ENCODE measurements at places on chromosomes 13 and 19.

DNA sequence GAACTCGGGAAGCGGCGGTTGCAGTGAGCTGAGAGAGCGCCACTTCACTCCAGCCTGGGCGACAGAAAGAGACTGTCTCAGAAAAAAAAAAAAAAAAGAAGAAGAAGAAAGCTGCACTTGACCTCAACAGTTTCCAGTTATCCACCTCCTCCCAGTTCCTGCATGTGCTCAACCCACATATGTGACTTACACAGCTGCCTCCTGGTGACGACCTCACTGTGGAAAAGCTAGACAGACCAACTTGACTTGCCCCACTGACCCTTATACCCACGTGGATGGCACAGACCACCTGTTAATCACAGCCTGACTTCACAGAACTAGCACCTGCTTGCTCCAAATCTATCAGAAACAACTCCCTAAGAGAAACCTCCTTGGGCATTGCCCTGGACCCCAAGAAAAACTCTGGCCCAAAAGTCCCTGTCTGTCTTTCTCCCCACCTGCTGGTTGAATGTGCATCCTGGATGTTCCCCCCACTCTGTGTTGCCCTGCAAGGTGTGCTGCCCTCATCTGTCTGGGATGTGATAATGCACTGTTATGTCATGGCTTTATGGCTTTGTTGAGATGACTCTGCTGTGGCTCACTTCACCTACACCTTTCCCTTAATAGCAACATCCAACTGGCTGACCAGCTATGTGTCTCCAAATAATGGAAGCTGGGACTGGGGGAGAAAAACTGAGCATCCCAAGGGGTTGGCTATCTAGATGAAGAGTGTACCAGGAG lies 2.8 kb downstream of the ZNF20 start:
- DNase-seq = peak; percentile 69

- DNase-seq = no peak
These were observed 116.8 kb upstream of the SPATA13 start for GRCh38 chr13:24043590-24044350.

GRCh38 chr19:855566-856120 lies 3.5 kb downstream of the ELANE start:
- DNase-seq = no peak

DNA sequence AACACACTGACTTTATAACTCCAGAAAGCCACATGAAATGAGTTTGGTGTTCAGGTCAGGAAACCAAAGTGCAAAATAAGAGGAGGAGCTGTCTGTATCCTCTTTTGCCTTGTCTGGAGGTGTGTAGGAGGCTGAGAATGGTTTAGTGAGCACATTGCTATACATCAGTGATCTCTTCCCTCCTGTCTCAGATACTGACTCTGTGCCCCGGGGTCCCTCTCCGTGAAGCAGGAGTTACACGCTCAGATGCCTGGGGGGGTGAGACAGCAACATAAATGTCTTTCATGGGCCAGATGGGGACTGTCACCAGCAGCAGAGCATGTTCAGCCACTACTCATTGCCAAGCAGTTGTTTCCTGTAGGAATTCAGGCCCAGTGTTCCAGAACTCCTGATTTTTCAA lies 285.4 kb downstream of the ATP8A2 start:
- DNase-seq = no peak

- no peak for DNase-seq
These were observed 17.8 kb downstream of the HCN2 start for GRCh38 chr19:607301-608154.

DNA sequence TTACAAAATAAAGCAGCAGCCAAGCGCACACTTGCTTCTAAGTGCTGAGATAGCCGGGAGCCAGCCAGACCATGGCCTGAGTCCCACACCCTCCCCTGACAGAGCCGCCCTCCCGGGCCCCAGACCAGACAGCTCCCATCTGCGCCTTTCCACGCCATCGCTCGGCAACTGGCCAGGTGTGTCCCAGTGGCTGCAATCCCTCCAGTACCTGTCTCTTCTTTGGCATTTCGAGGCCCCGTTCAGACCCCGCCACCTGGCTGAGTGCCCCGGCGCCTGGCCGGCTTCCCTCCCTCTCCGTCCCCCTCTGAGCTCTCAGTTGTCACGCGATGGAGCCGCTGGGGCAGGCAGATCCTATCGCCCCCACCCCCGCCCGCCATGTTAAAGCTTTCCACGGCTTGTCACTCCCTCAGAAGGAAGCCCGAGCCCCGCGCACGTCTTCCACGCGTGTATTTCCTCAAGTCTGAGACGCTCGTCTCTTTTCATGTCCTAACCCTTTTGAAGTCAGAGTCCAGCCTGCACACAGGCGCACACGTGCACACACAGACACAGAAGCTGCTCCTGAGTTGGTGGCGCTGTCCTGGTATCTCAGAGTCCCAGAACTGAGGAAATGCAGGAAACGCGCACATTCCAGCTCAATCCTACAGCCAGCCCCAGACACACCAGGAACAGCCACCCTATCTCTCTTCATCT lies 7.9 kb downstream of the MLLT1 start:
- no peak for DNase-seq

GRCh38 chr13:82905071-82905470 lies 977.2 kb downstream of the SLITRK1 start:
- DNase-seq = no peak

DNA sequence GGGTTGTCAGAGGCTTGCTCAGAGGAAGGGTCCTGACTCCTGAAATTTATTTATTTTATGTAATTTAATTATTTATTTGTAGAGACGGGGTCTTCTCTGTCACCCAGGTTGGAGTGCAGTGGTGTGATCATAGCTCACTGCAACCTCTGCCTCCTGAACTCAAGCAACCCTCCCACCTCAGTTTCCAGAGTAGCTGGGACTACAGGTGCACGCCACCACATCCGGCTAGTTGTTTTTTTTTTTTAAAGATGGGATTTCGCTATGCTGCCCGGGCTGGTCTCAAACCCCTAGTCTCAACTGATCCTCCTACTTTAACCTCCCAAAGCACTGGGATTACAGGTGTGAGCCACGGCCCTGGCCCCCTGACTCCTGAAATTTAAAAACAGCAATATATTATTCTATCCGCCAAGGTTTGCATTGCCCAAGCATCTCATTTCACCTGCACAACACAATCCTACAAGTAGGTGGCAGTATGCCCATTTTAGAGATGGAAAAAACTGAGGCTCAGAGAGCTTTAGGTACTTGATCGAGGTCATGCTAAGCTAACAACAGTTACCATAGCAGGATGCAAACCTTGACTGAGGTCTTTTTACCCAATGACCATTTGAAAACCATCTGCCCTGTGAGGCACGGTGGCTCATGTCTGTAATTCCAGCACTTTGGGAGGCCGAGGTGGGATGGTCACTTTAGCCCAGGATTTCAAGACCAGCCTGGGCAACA lies 18.1 kb downstream of the ARHGEF18 start:
- DNase-seq = peak; percentile 83

- DNase-seq = peak; percentile 100
These were observed 9.0 kb upstream of the MEIS3 start for GRCh38 chr19:47428177-47428894.

DNA sequence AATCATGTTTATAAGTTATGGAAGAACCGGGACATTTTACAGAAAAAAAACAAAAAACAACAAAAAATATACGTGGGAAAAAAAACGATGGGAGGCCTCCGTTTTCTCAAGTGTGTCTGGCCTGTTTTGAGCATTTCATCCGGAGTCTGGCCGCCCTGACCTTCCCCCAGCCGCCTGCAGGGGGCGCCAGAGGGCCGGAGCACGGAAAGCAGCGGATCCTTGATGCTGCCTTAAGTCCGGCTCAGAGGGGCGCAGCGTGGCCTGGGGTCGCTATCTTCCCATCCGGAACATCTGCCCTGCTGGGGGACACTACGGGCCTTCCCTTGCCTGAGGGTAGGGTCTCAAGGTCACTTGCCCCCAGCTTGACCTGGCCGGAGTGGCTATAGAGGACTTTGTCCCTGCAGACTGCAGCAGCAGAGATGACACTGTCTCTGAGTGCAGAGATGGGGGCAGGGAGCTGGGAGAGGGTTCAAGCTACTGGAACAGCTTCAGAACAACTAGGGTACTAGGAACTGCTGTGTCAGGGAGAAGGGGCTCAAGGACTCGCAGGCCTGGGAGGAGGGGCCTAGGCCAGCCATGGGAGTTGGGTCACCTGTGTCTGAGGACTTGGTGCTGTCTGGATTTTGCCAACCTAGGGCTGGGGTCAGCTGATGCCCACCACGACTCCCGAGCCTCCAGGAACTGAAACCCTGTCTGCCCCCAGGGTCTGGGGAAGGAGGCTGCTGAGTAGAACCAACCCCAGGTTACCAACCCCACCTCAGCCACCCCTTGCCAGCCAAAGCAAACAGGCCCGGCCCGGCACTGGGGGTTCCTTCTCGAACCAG lies 1.8 kb upstream of the APOE start:
- DNase-seq = peak; percentile 77

DNA sequence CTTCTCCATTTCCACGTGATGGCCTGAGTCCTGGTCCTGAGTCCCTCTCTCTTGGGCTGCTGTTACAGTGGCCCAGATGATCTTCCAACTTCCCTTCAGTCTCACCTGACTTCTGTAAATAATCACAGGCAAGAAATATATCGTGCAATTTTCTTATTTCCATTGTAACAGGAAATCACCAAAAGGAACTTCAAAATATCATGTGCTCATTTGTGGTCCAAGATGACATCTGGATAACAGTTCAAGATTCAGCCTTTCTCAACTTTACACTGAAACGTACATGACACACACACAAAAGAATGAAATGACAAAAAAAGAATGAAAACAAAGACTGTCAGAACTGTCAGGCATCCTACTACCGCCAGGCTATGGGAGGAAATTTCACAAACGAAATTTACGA lies 22.0 kb upstream of the RAP2A start:
- DNase-seq = no peak

DNA sequence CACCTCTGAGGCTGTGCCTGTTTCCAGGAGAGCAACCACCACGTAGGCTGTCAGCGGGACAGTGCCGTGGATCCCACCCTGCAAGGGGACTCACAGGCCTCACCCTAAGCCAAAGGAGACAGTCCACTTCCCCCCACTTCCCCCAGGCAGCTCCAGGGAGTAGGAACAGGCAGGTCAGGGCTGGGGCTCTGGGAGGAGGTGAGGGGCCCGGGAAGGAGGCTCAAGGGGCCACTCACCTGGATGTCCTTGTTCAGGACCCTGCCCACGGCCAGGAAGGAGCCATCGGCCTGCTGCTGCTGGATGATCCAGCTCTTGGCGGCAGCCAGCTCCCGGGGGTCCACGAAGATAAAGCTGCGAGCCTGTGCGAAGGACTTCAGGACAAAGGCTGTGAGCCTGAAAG lies 25.6 kb downstream of the F2RL3 start:
- no peak for DNase-seq

- no peak for DNase-seq
These were observed 743.8 kb upstream of the SLC10A2 start for GRCh38 chr13:103810026-103810425.

DNA sequence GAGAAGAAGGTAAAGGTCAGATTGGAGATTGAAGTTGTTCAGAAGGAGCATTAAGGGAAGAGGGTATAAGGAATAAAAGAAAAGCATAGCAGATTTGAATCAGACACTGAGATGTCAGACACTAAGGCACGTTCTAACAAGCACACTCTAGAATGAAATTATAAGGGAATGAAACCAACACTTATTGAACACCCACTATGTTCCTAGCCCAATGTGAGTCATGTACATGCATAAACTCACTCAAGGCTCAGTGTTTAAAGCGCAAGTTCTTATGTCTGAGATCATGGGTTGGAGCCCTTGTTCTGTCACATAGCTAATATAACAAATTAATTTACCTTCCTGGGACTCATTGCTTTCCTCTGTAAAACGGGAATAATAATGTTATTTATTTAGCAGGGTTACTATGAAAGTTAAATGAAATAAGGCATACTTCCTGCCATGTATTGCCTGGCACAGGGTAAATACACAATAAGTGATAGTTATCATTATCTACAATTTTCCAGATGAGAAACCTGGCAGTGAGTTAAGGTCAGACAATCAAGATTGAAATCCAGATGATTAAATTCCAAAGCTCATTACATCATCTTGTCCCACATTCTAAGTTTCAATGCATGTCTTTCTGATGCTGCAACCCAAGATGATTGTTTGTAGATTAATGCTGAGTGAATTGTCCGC lies 68.3 kb upstream of the DACH1 start:
- no peak for DNase-seq

DNA sequence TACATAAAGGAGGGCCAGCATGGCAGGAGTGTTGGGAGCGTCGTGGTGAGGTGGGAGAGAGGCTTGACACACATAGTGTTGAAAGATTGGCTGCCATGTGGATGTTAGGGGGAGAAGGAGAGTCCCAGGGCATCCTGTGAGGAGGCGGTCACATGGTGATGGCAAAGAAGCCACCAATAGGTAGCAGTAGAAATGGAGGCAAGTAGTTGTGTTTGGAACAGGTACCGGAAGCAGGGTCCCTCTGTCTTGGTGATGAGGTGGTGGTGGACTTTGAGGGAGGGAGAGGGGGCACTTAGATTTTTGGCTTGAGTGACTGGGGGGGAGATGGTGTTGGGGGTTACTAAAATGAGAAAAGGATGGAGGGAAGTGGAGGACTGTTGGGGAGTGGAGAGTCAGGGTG lies 193.2 kb upstream of the RNF113B start:
- no peak for DNase-seq

DNA sequence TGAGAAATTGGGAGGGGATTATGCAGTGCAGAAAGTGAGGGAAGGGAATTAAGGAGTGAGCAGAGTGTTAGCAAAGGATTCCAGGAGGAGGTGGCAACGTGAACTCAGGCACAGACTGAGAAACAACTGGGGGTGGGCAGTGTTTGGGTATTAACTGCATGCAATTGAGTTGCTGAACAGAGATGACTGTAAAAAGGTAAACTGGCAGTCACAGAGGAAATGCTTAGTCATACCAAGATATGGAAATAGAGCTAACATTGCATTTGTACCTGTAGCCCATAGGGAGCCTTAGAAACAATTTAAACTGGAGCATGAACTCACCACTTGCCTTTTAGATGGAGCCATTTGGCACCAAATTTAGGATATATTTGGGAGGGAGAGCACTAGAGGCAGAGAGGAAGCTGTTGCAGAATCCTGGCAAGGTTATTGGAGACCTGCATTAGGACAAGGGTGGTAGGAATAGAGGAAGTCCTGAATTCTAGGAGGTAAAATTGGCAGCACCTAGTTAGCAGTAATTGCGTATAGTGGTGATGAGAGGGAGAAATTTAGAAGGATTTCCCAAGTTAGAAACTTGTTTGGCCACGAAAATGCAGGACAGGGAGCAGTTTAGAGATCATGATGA lies 100.6 kb upstream of the FRY start:
- DNase-seq = no peak

DNA sequence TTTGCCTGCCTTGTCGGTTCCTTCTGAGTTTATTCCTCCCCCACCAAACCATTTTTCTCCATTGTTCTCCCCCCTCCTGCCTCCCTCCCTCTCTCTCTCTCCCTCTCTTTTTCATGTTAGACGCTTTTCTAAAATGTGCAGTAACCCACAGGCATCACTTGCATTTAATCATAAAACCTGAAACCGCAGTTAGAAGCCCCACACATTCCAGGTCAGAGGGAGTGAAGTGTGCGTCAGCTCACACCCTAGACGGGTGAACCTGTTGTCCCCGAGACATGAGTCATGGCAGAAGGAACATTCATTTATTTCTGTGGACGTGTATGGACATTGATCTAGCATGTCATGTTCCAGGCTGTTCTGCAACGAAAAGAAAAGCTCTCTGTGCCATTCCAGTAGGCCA lies 19.9 kb downstream of the ONECUT3 start:
- DNase-seq = no peak
